Activated CD4-positive, alpha-beta T cell treated with anti-CD3 and anti-CD28 coated beads, Interleukin-2, amount 50 U/mL, for 48 hours (primary cell): ENCODE measurements at places on chromosomes 13 and 19.

DNA sequence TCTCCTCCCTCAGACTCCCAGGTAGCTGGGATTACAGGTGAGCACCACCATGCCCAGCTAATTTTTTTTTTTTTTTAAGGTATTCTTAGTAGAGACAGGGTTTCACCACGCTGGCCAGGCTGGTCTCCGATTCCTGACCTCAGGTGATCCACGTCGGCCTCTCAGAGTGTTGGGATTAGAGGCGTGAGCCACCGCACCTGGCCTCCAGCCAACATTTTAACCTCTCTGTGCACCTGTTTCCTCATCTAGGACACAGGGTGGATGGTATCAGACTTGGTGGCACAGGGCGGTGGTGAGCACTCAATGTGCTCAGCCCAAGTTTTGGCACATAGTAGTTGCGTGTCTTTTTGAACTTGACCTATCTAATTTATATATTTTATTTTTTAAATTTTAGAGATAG lies 12.5 kb downstream of the APBA3 start:
- no peak for DNase-seq

DNA sequence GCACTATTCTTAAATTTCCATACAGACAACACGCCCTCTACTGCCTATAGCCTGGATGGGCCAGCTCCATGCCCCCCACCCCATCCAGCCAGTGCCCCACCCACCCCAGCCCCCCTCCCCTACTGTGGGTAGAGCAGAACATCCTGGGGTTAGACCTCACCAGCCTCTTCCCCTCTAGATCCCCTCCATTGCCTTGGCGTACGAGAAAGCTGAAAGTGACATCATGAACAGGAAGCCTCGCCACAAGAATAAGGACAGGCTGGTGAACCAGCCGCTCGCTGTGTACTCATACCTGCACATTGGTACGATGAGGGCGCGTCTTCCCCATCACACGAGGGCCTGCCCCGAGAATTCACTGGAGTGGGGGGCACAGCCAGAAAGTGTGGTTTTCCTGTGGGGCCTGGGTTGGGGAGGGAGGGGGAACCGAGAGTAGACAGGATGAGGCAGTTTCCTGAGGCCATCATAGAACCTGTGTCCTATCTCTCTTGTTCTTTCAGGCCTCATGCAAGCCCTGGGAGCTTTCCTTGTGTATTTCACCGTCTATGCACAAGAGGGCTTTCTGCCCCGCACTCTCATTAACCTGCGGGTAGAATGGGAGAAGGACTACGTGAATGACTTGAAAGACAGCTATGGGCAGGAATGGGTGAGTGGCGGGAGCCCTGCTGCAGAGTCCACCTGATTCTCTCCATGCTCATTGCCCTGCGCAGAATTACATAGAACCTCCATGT lies 29.1 kb downstream of the ATP12A start:
- peak; percentile 75 for DNase-seq

- DNase-seq, result no peak
Measured at GRCh38 chr13:99666146-99666805, 165.0 kb downstream of the TM9SF2 start.

GRCh38 chr19:37926711-37927110 lies 19.7 kb downstream of the SIPA1L3 start:
- no peak for DNase-seq

GRCh38 chr19:20154636-20155035 lies 12.4 kb upstream of the ZNF486 start:
- DNase-seq, result no peak

DNA sequence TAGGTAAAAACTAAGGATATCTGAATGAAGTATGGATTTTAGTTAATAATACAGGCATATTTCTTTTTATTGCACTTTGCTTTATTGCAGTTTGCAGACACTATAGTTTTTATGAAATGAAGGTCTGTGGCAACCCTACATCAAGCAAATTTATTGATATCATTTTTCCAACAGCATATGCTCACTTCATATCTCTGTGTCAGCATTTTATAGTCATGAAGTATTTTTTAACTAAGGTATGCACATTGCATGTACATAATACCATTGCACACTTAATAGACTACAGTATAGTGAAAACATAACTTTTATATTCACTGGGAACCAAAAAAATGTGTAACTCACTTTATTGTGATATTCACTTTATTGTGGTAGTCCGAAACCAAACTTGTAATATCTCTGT lies 236.3 kb downstream of the SUCLA2 start:
- no peak for DNase-seq

DNA sequence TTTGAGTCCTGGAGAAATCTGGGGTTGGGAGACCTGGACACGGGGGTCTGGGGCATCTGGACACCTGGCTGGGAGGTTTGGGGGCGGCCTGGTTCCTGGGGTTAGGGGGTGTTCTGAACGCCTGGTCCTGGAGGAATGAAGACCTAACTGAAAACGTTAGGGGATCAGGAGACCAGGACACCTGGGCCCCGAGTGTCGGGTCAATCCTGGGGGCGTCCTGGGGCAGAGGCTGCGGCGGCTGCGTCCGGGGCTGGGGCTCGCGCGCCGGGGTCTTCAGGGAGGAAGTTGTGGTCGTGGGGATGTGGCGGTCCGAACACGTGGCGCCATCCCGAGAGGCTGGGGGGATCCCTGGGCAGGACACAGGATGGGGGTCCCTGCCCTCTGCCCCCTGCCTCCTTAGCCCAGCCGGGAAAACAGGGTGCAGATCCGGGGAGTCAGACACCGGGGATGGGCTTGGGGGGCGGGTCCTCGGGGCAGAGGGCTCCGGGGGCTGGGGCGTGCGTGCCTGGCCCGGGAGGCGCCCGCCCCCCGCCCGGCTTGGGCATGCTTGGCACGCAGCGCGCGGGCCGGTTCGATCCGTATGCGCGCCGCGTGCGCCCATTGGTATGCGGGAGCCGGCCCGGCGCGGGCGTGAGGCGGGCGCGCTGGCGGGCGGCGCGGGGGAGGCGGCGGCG lies 632 bp downstream of the NPAS1 start:
- no peak for DNase-seq

DNA sequence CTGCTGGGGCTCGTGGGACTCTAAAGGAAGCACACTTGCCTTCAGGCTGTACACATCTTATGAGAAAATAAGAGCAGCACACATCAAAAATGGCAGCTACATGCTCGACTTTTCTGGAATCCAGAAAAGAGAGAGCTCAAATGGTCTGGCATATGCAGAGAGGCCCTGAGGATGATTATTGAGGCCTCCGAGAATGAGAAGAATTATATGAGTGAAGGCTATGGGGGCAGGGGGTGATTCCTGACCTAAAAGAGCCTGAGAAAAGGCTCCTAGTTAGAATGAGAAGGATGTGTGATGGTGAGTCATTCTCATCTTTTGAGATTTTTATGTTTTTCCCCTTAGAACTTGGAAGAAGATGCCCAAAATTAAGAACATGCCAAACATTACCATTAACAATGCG lies 97.1 kb downstream of the HSPH1 start:
- DNase-seq, result no peak

DNA sequence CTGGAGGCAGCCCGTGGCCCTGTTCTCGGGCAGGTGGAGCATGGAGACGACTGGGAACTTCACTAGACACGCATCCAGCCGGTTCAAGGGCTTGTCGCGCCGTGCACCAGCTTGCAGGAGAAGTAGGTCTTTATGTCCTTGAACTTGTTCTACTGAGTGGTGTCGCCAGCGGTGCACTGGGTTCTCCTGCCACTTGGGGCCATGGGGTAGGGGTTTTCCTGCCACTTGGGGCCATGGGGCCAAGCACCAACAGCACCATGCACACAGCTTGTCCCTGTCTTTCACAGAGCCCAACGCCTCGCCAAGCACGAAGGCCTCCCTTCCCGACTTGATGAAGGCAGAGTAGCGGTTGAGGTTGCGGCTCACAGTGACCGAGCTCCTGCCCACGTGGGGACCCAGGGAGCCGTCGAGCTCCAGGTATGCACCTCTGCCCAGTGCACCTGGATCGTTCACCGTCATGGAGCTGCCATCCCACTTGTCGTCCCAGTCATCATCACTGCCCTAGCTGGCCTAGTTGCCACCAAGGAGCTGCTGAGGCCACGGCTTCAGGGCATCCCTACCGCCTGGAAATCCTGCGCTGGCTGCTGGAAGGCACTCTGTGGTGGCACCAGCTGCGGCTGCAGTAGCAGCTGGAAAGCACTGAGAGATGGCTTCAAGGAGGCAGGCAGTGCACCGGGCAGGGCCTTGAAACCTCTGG lies 40.5 kb upstream of the TPM4 start:
- no peak for DNase-seq

DNA sequence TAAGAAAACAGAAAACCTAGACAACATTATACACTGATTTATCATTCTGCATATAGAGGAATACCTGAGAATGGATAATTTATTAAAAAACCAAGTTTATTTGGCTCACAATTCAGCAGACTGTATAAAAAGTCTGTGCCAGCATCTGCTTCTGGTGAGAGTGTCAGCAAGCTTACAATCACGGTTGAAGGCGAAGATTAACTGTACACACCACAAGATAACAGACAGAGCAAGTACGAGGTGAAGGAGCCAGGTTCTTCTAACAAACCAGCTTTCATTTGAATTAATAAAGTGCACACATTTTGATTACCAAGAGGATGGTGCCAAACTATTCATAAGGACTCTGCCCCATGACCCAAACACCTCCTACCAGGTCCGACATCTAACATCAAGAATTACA lies 28.8 kb downstream of the ZNF91 start:
- no peak for DNase-seq
